ENCODE measurements at places on chromosomes 12 and 14.
A peak's percentile ranks its signal among the peaks of the same experiment; 100 is the strongest.

DNA sequence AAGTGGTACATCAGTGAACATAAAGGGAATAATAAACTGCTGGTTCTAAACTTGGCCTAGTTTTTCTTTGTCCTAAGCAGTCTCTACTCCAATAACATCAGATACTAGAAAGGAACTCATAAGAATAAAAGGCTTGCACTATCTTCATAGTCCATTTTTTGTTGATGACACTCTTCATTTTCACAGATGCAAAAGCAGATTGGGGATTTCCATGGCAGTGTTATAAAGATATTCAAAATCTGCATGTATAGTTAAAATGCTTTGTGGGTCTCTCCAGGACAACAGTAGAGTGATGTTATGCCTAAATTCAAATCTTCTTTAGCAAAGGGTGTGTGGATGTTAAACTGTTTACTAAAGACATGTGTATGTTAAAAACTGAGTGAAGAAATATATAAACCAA lies 745.8 kb downstream of the TRHDE start:
- DNase-seq = no peak

DNA sequence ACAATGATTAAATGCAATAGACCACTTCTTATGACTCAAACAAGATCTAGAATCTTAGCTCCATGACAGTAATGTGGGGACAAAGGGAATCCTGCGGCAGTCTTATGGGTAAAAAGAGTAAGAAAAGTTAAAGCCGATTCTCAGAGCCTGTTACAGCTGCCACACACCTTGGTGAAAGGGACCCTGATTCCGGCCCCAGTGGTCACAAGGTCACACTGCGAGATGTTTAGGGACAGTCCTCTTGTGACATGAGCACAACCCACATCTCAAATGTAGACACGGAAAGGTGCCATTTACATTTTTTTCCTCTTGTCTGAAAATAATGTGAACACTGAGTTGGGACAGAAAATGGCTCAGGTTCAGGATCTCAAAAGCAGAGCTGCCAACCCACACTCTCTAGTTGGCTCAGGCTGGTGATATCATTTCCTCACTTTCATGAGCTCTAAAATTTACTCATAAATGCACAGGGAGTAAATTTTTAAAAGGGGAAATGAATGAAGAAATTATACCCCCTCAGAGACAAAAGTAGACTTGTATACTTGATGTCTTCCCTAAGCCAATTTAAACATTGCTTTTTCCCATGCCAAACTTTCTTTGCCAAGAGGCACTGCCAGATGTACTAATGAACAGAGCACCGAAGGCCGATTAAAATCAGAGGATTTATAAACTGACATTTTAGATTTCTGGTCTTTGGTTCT lies 113.1 kb upstream of the OVCH1 start:
- no peak for DNase-seq

GRCh38 chr12:84201976-84202375 lies 710.6 kb downstream of the SLC6A15 start:
- DNase-seq = no peak

- DNase-seq = no peak
Measured at GRCh38 chr14:24851837-24852236, 198.1 kb downstream of the STXBP6 start.

DNA sequence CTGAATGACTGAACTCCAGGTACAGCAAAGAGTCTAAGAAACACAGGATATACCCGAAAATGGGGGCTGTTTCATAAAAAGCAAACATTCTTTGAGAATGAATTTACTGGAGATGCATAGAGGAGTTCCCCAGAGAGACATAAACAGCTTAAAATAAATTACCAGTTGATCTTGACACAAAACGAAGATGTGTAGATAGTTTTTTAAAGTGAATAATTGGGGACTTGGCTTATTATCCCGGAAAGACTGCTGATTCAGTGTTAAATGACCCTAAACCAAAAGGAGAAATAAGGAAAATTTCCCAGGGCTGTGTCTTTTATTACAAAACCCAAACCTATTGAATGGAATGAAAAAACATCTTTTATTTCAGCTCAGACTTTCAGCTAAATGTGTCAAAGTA lies 1052.8 kb upstream of the TMEM132C start:
- DNase-seq = no peak

- peak; percentile 70 for DNase-seq
Measured at GRCh38 chr12:98503342-98503591, 12.1 kb upstream of the TMPO start.

- no peak for DNase-seq
Measured at GRCh38 chr12:14643251-14643650, 53.1 kb downstream of the GUCY2C start.

GRCh38 chr12:106132175-106133135 lies 6.3 kb downstream of the NUAK1 start:
- no peak for DNase-seq

GRCh38 chr12:107108995-107109508 lies 15.7 kb upstream of the CRY1 start:
- no peak for DNase-seq

DNA sequence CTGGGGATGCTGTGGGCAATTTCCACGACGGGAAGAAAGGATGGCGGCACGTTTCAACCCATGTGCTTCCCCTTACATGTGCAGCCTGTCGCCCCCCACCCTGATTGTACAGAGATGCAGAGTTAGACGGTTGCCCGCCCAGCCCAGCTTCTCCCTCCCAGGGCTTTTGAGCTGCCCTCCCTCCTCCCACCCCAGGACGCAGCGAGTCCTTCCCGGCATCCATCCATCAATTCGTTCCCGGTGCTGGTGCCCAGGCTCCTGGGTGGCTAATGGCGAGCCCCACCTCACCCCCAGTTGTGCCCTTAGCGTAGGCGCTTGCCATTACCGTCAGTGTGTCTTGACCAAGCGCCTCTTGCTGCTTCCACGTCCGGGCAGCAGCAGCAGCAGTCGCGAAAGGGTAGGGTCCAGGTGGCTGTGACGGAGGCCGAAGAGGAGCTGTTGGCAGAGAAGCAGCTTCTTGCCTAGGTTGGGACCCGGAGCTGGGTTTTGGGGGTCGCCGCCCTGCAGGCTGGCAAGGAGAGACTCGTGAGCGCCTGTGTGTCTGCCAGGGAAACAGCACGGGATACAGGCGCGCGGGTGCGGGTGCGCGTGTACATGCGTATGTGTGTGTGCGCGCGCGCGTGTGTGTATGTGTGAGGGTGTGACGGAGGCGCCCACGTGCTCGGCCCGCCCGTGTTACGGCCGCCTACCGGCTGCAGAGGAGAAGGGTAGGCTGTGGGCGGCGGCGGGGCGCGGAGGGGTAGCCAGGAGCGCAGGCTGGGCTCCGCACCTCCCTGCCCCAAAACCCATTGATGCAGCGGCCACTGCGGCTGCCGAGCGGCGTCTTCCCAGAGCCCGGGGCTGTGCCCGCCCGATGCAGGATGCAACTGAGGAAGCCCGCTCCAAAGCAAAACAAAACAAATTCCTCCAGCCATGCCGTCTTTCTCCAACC lies at the start of gene SLC6A15:
Gene SLC6A15, minus strand, starts transcription at position 602 of the 931 bp plus-strand sequence. CDS start 20,679 bp downstream, outside the sequence.
- DNase-seq = no peak

GRCh38 chr14:51828017-51828797 lies 32.2 kb upstream of the GNG2 start:
- DNase-seq = peak; percentile 52

DNA sequence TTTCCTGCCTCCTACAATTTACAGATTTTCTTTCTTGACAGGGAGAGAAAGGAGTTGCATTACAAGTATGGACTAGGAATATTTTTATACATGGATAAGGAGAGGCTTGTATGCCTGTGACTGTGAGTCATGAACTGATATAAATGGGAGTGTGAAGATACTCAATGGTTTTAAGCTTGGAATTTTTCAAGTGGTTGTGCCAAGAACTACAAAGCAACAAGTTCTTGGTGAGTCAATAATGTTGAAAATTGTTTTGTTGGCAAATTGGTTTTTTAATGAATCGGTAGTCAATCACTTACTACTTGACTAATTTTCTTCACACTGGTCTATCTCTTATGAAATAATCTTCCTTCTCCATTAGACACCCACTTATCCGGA lies 58.9 kb upstream of the HMGA2 start:
- DNase-seq = no peak

GRCh38 chr12:120249266-120249874 lies 16.2 kb downstream of the PXN start:
- DNase-seq = no peak

- DNase-seq = no peak
Measured at GRCh38 chr14:91885113-91885712, 17.9 kb upstream of the TC2N start.

- DNase-seq = peak; percentile 51
Measured at GRCh38 chr12:8890313-8891085, 23.8 kb upstream of the PHC1 start.

GRCh38 chr12:104358353-104359003 lies 54.9 kb downstream of the EID3 start:
- peak; percentile 44 for DNase-seq

GRCh38 chr12:51270067-51270950 lies at the start of gene SMAGP:
Gene SMAGP, minus strand, starts transcription at chr12:51270415. Its CDS starts 1,137 bp downstream, at chr12:51269278.
- peak; percentile 34 for DNase-seq

DNA sequence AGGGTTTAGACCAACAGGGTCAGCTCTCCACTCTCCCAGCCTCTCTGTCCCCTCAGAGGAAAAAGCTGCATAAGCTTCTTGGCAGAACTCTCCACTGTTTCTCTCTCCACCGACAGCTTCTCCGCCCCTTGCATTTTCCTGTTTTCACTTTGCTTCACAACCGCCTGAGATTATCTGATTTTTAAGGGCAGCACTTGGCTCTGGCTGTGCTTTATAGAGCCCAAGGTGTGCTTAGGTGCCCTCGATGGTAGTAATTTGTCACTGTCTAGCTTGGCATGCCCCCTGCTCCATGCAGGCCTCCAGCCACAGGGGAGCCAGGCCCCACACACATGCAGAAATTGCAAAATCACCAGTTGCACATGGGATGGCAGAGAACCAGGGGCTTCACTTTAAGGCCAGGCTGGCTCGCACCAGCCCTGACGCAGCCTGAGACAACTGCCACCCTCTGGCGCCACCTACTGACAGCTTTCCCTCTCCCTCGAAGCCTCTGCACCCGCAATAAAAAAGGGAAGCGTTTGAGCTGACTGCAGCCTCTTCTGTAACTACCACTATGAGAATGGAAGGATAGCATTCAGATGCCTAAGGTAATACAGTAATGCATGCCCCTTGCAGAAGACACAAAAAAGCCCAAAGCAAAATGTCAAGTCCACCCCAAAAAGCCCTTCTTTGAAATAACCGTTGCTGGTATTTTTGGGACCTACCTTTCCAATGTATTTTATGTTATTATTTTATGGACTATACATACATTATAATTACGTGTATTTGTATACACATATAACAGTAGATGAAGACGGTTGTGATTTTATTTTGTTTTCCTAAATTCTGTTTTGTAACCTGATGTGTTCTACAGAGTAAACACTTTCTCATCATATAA lies 32.0 kb upstream of the RIMBP2 start:
- peak; percentile 55 for DNase-seq

DNA sequence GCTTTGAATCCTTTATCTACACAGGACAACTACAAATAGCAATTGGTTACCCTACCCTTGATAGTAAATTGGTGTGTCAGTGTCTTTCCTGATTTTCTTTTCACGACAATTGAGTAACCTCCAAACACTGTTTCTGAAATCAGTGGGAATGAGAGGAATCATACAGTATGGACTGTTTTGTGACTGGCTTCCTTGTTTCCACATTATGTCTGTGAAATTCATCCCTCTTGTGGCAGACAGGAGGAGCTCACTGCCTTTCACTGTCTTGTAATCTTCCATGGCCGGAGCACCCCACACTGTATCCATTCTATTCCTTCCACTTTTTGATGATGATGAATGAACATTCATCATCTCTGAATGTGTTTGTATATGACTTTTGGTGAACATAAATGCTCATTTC lies 164.0 kb upstream of the PZP start:
- no peak for DNase-seq

DNA sequence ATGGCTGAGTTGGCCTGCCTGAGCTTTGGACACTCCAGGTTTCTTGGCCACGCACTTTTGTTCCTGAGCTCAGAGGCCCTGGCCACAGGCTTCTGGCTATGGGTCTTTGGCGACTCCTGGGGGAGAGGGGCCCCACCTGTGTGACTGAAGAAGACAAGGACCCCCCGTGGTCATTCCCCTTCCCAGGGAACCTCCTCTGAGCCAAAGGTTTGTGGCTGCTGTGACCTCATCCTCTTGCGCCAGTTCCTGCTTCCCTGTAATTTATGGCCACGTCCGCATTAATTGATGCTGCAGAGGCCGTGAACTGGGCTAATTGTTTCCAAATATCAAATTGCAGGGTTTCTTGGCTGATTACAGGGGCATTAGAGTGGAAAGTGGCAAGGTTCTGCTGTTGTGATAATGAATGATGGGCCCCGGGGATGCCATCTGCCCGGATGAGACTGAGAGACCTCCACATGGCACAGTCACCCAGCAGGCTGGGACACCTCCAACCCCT lies 27.6 kb upstream of the NOS1 start:
- DNase-seq = no peak

GRCh38 chr12:18135509-18135908 lies 45.5 kb upstream of the RERGL start:
- no peak for DNase-seq

DNA sequence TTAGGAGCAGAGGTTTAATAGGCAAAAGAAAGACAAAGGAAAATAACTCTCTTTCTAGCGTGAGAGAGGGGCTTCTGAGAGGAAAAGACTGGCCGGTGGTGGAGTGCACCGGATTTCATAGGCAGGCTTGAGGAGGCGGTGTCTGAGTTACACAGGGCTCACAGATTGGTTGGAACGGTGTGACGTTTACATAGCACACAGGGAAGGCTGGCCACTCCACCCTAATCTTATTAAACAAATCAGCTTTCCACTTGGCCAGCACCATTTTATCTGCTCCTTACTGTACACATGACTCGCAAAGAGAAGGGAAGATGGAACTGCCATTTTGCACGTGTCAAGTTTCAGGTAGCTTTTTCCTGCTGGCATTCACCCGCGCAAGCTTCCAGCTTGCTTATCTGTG lies 587.7 kb downstream of the RPL10L start:
- DNase-seq = no peak

Data from effector CD4-positive, alpha-beta T cell (primary cell).